NCI-H1694 treated with DMSO at 0.1 percent for 48 hours (cell line): ENCODE measurements at places on chromosomes 5 and 9.

GRCh38 chr5:34563931-34564709 is 92.0 kb upstream of the RAI14 start:
- DNase-seq, result no peak

- peak; percentile 19 for DNase-seq
Observed at GRCh38 chr9:34457266-34458012, 931 bp downstream of the FAM219A start.

DNA sequence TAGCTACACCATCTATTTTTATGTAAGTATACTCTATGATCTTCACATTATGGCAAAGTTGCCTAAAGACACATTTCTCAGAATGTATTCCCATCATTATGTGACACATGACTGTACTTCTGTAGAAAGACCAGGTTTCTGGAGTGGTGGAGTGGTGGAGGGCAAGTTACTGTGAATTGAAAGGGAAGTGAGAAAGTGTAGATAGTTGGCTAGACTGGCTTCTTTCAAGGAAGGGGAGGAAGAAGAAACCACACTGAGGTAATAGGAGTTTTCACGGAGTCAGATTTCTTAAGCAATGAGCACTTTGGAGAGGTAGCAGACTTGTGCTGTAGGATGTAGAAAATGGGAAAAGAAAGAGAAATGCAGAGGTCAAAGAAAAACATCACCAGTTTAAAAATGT is 50.9 kb upstream of the EQTN start:
- DNase-seq, result no peak

DNA sequence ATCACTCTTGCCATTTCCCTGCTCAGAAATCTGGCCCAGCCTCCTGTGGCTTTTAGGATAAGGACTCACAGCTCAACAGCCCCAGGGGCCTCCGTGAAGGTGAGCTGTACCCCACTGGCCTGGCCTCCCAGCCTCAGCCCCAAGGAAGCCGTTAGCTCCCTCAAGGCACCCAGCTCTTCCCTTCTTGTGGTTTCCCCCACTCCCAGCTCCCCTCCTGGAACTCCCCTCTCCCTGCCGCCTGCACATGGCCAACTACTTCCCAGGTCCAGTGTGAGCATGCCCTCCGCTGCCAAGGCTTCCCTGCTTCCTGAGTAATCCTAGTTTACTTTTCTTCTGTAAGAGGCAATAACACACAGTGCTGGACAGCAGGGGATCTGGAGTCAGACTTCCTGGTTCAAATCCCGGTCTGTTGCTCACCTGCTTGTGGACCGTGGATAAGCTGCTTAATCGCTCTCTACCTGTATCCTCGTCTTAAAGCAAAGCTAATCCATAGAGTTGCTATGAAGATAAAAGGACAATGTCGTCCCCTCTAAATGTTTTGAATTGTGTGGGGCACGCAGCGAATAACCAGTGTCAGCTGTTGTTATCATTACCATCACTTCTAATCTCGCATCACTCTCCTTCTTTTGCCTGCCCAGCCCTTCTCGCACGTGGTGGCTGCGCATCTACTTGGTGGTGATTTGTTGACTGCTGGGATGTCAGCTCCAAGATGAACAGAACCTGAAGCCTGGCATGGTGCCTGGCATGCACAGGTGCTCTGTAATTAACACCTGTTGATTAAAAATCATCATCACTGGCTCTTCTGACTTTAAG is 86.6 kb downstream of the C5orf15 start:
- DNase-seq, result no peak

DNA sequence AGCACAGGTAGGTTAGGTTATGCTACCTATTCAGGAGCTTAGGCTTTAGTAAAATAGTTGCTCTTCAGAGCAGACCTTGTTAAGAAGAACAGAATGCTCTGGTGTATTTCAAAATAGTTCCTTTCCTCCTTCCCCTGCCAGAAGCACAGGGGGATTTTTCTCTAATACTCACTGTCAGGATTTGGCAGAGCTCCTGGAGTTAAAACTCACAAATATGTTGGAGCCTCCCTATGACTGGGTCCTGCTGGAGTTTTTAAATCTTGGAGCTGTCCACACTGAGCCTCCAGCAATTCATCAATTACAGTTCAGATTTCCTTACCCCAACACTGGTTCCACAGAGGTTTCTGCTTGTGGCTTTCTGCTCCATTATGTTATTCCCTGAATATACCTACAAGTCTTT is 1233.8 kb upstream of the WWC1 start:
- DNase-seq, result no peak

DNA sequence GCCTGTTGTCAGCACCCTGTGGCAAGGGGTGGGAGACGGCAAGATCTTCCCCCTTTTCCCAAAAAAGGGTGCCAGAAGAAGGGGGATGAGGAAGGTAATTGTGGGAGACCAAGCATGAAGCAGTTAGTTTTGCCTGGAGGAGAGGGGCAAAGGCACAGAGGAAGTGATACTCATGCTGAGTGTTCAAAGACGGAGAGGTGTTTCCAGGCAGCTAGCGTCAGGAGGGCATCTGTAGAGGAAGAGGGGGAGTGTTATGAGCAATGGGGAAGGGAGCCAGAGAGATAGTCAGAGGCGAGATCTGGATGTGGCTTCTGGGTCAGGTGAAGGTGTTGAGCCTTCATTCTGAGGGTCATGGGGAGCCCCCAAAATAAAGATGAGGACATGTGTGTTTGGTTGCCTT is 26.9 kb upstream of the ADAM19 start:
- DNase-seq, result no peak

- DNase-seq, result peak; percentile 57
Observed at GRCh38 chr5:94849821-94850736, 231.6 kb downstream of the SLF1 start.

DNA sequence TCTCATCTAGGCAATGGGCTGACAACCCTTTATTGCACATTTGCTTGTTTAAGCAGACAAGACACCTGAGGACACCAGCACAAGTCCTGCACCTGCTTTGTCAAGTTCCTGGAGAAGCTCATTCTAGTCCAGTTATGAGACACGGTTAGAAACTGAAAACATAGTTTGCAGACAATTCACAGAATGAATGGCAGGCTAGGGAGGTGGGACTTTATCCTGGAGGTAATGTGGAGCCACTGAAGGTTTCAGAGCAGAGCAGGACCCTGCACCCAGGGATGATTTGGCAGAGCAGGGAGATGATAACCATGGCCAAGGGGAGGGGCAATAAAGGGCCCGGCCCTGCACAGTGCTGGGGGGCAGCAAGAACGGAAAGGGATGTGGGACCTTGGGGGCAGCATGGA is 50.7 kb upstream of the SLC25A51 start:
- no peak for DNase-seq

- no peak for DNase-seq
Observed at GRCh38 chr9:20407013-20407412, 215.3 kb downstream of the MLLT3 start.
